ENCODE measurements at places on chromosomes 11 and 22.

DNA sequence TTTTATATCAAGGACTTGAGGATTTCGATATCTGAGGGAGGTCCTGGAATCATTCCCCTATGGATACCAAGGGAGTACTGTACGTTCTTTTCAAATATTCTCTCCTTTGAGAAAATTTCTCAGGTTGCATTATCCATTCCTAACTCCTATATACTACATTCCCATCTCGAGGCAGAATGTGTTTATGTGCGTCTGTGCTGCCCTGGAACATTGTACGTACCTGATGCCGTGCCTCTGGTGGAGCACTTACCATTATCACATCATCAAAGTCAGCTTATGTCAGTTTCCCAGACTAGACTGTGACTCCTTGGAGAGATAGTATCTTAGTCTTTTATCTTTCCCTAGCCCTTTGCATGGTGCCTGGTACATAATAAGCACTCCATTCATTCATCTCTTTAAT is 21.7 kb downstream of the UBASH3B start:
- no peak for DNase-seq

DNA sequence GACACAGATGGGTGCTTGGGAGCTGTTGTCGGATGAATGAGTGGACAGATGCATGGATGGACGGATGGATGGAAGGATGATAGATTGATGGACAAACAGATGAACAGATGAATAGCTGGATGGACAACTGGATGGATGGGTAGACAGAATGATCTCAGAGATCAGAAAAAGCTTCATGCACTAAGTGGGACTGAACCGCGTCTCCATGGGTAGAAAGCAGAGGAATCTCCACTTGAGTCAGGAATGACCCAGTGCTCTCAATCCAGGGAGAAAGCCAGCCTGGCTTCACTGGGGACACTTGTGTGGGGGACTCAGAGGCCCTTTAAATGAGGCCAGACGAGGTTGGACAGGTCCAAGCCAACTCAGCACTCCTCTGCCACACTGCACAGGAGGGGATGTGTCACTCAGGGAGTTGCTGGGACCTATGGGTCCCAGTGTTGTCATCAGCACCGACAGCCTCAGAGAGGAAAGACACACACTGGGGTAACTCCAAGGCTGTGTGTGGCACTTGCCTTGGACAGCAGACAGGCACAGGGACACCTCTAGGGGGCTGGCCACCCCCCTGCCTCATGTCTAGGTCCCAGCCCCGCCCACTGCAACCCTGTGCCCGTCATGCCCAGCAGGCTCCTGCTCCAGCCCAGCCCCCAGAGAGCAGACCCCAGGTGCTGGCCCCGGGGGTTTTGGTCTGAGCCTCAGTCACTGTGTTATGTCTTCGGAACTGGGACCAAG is 5.6 kb downstream of the IGLL5 start:
- DNase-seq: no peak

GRCh38 chr11:100726680-100727079 is 39.6 kb downstream of the ARHGAP42 start:
- no peak for DNase-seq

- DNase-seq: no peak
Measured at GRCh38 chr11:106517426-106517825, 440.0 kb downstream of the AASDHPPT start.

Measured in activated CD8-positive, alpha-beta memory T cell treated with anti-CD3 and anti-CD28 coated beads for 4 hours (primary cell).